ENCODE measurements at places on chromosomes 2 and 18. TPM values are rescaled to one million over a fixed set of nuclear protein-coding genes. Genes with fewer than 3 reads are reported as not detected.

Gene CFAP65
- not detected for total RNA-seq

Gene CD207
- not detected for total RNA-seq

Gene ZBTB7C
- 2.7 TPM for total RNA-seq

DNA sequence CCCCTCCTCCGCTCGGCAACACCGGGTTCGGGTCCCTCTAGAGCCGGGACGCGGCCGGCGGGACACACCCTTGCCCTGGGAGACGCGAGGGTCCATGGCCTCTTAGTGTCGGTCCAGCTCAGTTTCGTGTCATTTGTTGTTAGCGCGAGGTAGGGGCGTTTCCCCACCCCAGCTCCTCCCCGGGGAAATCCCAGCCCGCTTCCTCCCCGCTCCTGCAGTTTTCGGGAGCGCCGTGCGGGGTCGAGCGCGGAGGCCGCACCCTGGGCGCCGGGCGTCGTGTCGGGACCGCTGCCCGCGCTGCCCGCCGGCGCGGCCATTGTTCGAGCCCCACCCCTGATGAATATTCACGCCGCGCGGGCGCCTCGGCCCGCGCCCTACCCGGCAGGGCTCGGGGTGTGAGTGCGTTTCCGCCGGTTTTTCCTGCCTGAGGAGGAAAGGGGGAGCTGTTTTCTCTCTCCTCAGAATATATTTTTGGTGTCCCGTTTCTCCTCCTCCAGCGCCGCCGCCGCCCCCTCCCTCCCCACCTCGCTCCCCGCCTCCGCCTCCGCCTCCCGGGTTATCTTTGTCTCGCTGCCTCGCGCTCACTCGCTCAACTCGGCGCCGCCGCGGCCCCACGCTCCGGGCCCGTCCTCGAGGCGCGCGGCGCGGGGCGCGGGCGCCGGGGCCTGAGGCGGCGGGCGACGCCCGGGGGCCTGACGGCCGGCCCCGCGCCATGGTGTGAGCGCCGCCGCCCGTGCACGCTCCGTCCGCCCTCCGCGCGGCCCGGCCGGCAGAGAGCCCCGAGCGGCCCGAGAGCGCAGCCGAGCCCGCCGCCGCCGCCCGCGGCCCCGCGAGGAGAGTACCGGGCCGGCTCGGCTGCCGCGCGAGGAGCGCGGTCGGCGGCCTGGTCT, at the start of gene MAP4K4:
TSS of gene MAP4K4 (plus strand) at position 584 of the 890 bp plus-strand sequence. CDS start 374 bp downstream, outside the sequence.
- peak; percentile 92 for DNase-seq

- no peak for DNase-seq
Observed at GRCh38 chr2:224775647-224776046, 59.5 kb upstream of the CCDC195 start.

DNA sequence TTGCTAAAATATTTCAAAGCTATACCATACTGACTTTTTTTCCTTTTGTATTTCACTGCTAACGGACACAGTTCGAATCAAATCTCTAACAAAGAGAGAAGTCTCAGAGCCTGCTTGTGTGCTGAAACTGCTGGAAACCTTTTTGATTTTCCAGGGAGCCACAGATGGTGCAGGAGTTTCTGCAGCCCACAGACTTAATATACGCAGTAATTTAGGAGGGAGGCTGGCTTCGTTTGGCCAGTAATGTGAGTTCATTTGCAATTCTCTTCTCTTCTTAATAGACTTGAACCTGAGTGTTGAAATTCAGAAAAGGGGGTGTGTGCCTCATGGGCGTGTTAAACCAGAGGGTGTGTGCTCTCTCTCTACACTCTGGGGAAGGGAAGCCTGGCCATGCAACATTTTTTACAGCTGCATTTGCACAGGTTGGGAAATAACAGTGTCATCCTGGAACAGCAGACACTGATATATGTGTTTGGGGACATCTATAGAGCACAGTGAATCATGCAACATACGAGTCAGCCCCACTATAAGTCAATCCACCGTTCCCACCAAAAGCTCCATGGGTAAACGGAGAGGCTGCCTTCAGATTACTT, 333.0 kb downstream of the CLIP4 start:
- no peak for DNase-seq

- DNase-seq: no peak
Observed at GRCh38 chr2:168976034-168976654, 55.0 kb downstream of the ABCB11 start.

DNA sequence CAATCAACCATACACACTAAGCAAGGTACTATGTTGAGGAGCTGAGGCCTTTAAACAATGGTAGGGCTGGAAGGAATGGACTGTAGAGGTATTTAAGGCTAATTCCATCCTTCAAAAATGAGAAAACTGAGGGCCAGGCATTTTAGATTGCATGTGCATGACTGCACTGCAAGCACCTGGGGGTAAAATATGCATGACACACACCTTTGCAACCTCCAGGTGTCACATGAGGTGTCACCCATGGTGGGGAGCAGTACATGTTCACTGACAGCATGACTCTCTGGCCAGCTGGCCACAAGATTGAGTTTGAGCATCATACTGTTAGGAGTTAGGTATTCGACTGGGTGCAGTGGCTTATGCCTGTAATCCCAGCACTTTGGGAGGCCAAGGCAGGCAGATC, 182.8 kb downstream of the ZBTB7C start:
- no peak for DNase-seq

DNA sequence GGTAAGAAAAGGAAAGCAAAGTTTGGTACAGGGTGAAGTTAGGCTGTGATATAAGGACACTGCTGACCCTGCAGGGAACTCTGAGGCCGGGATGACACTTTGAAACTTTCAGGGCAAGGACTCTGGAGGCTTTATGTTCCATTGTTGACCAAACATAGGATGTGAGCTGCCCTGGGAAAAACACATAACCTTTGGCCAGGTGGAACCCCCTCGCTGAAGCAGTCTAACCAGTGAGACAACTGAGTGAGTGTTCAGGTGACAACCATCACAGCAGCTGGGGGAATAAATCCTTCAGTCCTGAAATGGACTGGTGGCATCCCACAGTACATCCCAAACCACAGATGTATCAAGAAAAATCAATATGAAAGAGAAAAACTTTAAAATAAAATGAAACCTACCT, 280.9 kb upstream of the CDH2 start:
- DNase-seq: no peak

DNA sequence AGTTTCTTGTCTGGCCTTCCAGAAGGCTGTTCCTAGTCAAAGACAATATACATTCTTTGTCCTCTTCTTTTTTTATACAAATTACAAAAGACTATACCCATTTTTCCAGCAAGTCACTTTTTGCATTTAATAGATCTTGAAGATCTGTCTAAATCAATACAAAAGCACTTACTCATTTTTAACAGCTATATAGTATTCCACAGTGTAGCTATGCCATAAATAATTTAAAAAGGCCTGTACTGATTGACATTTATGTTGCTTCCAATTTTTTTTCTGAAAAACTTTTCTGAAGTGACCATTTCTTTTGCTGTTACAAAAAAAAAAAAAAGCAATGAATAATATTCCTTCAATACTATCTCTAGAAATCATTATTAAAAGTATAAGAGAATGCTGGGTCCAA, 30.3 kb upstream of the HNRNPLL start:
- no peak for DNase-seq

- no peak for DNase-seq
Observed at GRCh38 chr18:77088963-77089722, 43.4 kb downstream of the MBP start.

GRCh38 chr2:19235308-19235707, 123.1 kb downstream of the OSR1 start:
- DNase-seq: no peak

GRCh38 chr2:113132414-113133021, 5.1 kb downstream of the IL1RN start:
- DNase-seq: no peak

DNA sequence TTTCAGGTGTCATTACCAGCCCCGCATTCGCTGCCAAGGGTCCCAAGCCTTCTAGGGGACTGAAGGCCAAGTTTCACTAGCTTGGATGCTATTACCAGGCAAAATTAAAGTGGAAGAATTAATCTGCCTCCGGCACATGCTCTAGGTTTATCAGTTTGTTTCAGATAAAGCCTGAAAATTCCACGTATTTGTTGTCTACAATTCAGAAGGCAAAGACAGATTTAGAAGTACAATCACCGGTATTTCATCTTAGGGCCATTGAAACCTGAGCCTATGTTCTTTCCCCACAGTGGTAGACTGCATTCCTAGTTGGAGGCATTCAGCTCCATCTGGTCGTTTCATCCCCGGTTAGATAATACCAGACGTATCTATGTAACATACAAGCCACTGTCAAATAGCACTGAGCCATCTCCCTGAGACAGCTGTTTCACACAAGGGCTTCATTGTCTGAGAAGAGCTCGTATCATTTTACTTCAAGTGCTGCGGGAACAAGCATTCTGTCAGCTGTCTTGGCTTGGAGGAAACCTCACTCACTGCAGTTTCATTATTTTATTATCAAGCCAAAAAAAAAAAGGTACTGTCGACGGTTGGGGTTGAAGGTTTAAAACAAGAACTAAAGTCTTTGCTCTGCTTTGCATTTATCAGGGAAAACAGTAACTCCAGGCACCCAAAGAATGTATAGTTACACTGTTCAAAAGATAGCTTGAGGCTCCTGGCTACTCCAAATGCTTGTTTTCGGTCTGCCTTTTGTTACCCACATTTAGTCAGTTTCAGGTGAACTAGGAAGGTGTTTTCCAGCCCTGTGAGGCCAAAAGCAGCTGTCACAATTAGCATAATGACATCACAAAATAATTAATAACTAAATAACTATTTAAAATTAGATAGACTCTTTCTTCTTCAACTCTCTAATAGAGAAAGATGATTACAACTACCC, 76.7 kb downstream of the TGIF1 start:
- DNase-seq: no peak

All from left ventricle myocardium inferior (tissue), 1 donor.